ENCODE measurements at places on chromosomes 2 and 18.

GRCh38 chr2:232449964-232450363, 6.0 kb upstream of the ALPI start:
- no peak for DNase-seq

DNA sequence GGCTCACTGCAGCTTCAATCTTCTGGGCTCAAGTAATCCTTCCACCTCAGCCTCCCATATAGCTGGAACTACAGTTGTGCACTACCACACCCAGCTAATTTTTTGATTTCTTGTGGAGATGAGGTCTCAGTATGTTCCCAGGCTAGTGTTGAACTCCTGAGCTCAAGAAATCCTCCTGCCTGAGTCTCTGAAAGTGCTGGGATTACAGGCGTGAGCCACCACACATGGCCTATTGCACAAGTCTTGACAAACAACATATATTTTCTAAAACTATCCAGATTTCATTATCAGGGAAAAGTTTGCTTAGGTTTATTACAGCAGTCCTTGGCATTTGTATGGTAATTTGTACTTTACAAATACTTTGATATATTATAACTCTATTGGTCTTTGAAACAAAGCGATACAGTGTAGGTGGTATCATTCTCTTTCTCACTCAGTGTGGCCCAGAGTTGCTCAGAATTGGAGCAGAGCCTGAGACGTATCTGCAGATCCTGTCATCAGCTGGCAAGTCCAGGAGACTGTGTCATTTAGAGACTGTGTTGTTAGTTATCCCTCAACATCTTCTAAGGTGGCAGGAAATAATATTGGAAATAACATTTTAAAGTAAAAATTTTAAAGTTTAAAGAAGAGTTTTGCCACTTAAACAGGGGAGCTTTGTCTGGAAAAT, 41.4 kb downstream of the PDK1 start:
- DNase-seq = no peak

DNA sequence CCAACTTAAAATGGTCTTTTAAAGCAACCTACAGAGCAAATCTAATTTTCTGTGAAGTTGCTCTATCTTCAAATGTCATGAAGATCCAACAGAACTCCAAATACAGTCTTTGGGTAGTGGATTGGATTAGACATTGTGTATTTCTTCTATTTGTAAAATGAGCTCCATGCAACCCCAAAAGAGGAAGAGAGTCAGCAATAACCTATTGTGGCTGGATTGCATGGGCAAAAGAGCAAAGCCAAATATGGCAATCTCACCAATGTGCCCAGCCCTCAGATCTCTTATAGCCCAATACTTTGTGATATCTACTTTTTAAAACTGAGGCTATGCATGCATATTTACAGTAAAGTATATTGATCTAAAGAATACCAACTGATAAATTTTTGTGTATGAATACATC, 146.3 kb downstream of the TXNL1 start:
- no peak for DNase-seq

DNA sequence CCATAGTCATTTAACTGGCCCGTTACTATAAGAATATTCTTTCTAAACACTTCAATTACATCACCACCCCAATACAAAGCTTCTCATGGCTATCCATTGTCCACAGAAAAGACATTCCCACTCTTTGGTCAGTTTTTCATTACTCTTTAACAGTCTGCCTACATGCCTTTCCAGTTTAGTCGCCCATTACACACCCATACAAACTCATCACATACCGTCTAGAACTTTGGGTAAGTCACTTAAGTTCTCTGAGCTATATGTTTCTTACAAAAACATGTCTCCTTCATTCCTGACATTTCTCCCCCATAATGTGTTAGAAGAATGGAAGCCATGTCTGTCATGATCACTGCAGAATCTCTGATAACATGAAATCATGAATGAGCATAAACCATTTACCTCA, 108.2 kb upstream of the STK17B start:
- DNase-seq = no peak

GRCh38 chr2:121034551-121034950, 250.5 kb downstream of the TFCP2L1 start:
- DNase-seq = no peak

DNA sequence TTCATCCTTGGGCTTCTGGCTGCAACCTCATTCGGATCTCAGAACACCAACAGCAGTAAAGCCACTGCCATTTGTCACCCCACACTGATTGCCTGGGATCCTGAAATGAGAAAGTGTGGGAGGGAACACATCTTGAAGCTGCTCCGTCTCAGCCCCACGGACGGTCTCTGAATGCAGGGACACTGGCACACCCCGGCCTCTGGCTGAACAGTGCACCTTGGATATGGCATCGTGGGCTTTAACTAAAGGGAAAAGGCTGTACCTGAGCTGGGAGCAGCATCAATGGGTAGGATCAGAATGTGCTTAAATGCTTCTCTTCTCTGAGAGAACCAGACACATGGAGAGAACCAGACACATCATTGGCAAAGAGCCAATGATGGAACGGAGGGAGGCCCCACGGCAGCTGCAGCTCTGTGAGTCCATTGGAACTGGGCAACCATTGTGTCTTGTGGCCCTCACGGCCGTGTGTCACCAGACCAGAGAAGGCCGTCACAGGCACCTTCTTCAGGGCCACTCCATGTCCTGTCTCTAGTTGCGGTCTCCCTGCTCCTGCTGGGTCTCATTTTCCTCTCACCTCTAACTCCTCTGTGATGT, 193.4 kb upstream of the MYT1L start:
- DNase-seq = peak; percentile 55

DNA sequence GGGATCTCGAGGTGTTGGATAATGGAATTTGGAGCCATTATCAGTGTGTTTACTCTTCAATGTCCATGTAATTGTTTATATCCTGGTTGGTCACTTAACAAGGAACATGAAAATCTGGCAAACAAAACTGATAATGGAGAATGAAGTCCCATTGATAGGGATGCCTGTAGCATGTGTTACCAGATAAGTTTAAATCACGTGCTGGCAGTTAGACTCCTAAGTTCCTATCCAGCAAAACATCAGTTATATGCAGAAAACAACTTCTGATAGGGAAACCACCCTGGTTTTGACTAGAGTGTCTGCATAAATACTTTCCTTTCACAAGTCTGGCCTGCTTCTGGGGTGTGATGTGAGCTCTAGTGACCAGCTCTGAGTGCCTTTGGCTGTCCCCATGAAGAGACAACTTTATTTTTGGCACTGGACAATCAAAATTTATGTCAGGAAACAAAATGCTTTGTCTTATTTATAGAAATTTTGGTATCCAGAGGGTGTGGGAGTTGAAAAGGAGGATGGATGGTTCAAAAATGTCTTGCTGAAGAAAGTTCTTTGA, 82.0 kb downstream of the FHOD3 start:
- no peak for DNase-seq

DNA sequence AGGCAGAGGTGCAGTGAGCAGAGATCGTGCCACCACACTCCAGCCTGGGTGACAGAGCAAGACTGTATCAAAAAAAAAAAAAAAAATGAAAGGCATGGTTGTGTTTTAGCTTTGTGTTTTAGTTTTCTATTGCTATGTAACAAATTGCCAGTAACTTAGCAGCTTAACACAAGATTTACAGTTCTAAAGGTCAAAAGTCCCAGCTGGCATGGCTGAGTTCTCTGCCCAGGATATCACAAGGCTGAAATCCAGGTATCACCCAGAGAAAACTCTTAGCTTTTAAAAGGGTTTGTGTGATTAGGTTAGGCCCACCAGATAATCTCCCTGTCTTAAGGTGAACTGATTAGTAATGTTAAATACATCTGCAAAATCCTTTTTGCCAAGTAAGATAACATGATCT, 107.7 kb upstream of the YPEL5 start:
- no peak for DNase-seq

- no peak for DNase-seq
Measured at GRCh38 chr2:43408407-43409160, 182.2 kb upstream of the ZFP36L2 start.

GRCh38 chr2:189609423-189609816, 28.8 kb upstream of the SLC40A1 start:
- DNase-seq = no peak

DNA sequence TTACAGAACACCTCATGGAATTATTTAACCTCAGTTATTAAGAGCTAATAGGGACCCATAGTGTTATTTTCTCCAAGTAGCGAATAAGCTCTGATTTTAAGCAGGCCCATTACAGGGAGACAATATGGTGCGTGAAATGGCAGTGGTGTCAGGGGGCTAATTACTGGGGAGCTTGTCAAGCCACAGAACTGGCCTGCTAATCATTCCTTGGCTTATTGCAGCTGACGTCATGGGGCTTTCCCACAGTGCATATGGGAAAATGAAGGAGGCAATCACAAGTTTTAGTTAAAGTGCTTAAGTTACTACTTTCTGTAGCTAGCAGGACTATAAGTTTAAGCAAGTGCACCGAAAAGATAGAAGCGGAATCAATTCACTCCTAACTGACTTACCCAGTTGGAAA, 262.5 kb downstream of the TGIF1 start:
- DNase-seq = no peak

- DNase-seq = no peak
Measured at GRCh38 chr2:127650041-127650784, 4.3 kb downstream of the GPR17 start.

- DNase-seq = peak; percentile 32
Measured at GRCh38 chr2:10083692-10084211, 3.5 kb upstream of the CYS1 start.

DNA sequence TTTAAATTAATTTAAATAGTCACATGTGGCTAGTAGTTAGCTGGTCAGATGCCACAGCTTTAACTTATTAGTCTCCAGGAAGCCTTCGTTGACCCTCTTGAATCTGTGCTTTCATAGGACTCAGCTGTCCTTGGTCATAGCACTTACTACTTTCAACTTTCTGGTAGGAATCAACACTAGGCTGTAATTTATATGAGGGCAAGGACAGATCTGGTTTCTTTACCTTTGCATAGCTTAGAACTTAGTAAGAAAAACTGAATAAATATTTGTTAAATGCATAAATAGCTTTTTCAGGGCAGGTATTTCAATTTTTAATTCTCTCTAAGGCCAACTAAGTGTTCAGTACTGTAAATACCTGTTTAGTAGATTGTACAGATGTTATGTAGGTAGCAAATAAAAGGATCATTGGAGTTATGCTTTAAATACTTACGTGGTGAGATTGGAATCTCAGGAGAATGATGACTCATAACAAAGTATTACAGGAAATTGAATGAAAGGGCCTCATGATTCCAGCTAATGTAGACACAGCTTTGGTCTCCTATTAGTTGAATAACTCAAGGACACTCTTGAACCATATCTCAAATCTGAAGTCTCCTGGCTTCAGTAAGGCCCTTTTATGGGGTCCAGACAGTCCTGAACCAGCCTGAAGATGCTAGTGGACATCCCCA, 2.6 kb downstream of the CLIP4 start:
- DNase-seq = no peak

DNA sequence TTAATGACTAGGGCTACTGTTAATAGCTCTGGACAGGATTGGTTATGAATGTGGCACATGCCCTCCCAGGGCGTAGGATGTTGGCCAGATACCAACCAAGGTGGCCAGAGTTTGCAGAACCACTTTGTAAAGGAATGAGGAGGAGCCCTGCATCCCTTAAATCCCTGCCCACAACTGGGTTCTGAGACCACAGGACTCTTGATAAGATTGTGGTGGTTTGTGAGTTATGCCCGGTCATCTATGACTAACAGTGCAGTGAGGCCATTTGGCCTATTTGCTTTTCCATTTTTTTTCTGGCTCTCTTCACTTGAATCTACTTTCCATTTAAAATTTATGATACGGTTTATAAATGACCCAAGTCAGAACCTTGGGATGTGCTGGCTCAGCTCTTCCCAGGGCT, 294.5 kb downstream of the PRKCE start:
- DNase-seq = no peak

DNA sequence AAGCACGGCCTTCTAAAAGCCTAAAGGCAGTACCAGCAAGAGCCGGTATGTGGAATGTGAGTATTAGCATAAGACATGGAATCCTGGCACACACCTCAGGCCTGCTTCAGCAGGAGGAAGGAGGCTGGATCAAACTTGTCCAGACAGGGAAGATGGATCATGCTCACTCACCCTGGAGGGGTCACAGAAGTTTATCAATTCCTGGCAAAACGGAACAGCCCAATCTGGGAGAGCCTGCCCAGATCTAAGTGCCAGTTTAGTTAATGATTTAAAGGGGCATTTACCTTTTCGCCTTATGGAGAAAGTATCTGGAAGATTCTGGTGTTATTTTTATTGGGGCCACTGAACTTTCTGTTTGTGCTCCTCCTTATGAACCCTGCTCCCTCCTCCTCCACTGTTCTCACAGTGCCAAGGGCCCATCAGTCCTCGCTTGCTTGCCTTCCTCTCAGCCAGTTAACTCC, 58.3 kb upstream of the NFE2L2 start:
- DNase-seq = no peak

DNA sequence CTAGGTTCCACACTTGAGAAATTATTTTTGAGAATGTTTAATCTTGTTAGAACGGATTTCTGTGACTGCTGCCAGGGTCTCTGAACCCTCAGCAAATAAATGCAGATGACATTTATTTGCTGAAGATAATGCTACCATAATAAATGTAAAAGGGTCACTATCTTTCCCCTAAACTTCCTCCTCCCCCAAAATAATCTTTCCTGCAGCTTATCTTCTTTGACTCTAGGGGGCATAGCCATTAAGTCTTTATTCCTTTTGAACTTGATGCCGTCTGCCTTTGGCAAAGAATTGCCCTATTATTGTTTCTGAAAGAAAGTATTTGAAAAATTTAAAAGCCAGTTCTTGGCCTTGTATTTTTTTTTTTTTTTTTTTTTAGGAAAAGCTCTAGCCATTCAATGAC, 63.6 kb upstream of the ACSL3 start:
- DNase-seq = no peak

Data from SHP77 (cell line).